NCI-H2081 treated with DMSO at 0.1 percent for 48 hours (cell line): ENCODE measurements at places on chromosomes 12 and 14.
A peak's percentile ranks its signal among the peaks of the same experiment; 100 is the strongest.

DNA sequence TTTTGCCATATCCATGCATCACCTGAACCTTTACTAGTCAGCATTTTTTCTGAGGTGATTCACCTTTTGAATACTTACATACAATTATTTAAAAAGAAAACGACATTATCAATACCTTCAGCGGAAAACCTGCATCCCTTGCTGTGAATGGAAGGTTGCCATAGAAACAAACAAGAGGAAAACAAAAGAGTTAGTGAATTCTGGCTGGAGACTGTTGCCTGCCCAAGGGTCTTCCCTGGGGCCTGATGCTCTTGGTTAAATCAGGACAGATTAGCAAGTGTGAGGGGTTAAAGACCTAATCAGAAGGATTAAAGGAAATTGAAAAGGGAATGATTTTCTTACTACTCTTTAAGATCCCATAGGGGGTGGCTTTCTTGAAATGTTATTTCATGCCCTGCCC lies 96.0 kb upstream of the WSCD2 start:
- DNase-seq: no peak

GRCh38 chr14:105853089-105853906 lies 326.9 kb downstream of the TMEM121 start:
- DNase-seq: no peak

- DNase-seq: no peak
Observed at GRCh38 chr14:49880267-49881064, 12.4 kb upstream of the ARF6 start.

- no peak for DNase-seq
Observed at GRCh38 chr14:31590206-31590605, 29.0 kb downstream of the NUBPL start.

- DNase-seq: no peak
Observed at GRCh38 chr14:56378475-56378877, 201.1 kb upstream of the TMEM260 start.

DNA sequence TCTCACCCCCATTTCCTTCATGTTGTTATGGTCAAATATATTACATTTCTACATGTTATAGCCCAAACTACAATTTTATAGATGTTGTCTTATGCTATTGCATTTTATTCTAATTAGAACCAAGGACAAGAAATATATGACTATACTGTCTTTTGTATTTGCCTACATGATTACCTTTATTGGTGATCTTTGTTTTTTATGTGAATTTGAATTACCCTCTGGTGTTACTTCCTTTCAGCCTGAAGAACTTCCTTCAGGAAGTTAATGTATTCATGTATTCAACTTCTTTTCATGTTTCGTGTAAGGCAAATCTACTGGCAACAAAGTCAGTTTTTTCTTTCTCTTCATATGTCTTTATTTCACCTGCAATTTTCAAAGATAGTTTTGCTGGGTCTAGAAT lies 8.7 kb upstream of the B3GNT4 start:
- DNase-seq: no peak

- DNase-seq: no peak
Observed at GRCh38 chr12:18171571-18171970, 81.6 kb upstream of the RERGL start.

DNA sequence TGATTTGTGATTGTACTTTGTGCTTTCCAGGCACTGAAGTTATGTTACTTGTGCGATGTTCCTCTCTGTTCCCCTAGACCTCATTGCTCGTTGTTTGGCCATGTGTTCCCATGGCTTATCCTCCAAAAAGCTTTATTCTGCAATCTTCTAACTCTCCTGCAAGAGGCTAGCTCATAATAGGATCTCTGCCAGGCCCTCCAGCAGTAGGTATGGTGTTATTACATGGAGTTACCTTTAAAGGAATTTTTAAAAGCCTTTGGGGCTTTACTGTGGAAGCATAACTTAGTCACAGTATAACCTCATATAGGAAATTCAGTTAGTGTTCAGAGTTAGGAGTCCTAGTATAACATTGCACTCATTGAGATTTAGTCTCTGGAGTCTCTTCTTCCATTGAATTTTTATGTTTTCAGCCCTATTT lies 292.3 kb downstream of the RAD51B start:
- DNase-seq: no peak

DNA sequence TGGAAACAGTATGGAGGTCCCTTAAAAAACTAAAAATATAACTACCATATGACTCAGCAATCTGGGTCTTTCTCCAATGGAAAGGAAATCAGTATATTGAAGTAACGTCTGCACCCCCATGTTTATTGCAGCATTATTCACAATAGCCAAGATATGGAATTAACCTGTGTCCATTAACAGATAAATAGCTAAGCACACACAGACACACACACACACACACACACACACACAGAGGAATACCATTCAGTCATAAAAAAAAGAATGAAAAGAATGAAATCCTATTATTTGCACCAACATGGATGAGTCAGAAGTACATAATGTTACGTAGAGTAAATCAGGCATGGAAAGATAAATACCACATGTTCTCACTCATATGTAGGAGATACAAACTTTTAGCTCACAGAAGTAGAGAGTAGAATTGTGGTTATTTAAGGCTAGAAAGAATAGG lies 4.7 kb downstream of the KLRK1 start:
- no peak for DNase-seq

DNA sequence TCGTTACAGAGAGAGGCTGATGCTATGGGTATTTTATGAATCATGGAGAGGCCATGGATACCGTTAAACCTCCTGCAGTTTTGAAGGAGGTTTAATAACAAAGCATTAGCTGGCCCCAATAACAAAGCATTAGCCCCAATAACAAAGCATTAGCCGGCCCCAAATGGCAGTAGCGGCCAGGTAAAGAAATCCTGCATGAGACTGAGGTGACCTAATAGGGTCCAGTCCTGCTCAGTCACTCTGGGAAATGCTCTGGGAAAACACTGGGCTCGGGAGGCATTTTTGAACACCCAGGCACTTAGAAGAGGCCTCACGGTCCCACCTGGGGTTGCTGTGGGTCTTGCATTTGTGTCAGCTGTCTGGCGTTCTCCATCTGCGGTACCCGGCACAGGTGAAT lies 776 bp upstream of the RIN3 start:
- DNase-seq: no peak

DNA sequence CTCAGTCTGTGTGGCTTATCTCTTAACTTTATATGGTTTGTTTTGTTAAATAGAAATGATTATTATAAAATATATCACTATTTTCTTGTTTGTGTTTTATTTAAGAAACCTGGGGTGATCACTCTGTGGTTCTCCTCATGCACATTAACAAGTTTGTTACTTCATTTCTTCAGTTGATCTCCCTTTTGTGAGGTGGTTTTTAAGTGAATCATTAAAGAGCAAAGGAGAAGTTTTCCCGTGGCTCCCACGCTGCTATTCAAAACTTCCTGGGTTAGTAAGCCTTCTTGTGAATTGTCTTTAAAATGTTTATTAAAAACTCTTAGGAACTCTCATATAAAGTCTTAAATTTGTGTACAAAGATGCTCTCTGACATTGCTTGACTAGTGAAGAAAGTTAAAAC lies 11.8 kb downstream of the ADIPOR2 start:
- no peak for DNase-seq

DNA sequence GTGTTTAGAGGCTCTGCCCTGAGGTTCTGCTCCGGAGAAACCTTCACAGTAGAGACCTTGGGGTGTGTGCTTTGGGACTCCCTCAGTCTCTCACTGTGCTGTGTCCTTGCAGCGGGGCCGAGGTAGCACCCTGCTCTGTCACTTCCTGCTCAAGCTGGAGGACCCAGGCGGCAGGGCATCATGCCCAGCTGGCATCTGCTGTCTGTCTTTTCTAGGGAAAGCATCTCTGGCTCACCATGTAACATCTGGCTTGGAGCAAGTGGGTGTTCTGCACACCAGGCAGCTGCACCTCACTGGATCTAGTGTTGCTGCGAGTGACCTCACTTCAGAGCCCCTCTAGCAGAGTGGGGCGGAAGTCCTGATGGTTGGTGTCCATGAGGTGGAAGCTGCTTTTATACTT lies 124.5 kb downstream of the ESRRB start:
- DNase-seq: no peak

DNA sequence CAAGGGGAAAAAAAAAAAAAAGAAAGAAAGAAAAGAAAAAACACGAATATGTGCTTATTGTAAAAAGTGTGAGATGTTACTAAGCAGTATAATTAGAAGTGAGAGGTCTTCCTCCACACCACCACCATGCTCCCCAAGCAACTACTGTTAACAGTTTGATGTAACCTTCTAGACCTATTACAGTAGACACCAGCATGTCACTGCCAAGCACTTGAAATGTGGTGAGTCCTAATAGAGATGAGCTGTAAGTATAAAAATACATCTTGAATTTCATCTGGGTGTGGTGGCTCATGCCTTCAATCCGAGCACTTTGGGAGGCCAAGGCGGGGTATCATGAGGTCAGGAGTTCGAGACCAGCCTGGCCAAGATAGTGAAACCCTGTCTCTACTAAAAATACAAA lies 8.1 kb upstream of the SNRNP35 start:
- DNase-seq: no peak

DNA sequence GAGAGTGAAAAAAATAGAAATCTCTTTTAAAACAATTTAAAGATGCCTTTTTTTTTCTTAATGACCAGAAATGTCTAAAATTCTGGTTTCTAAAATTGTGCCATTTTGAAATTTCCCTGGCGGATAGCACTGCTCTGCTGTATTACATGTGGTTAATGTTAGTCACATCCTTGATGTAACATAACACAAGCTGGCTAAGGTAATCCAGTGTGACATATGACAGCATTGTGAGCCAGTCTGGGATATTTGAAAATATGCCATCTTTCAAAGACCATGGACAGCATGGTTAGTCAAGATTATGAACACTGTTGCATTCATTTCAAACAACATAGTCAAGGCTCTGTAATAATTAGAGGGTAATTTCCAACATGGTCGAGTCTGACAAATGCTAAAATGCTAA lies 133.2 kb downstream of the ALX1 start:
- DNase-seq: no peak

DNA sequence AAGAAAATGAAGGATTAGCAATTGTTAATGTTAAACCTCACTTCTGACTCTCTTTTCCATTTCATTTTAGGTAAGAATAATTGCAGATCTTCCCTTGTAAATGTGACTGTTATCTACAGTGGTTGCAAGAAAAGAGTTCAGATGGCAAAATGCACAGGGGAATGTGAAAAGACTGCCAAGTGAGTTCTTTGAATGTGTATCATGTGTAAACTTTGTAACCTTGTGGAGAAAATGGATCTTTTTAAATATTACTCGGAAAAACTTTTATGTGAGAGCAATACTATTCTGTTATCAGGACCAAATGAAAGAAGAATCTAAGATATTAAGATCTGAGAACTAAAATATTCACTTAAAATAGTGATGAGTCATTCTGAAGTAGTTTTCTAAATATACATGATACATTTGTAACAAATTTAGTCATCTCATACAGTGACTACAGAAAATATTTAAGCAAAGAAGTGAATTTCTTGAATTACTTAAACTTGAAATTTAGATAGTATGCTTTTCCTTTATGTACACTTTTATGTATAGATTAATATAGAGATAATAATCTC lies 122.5 kb upstream of the CNTN1 start:
- no peak for DNase-seq

DNA sequence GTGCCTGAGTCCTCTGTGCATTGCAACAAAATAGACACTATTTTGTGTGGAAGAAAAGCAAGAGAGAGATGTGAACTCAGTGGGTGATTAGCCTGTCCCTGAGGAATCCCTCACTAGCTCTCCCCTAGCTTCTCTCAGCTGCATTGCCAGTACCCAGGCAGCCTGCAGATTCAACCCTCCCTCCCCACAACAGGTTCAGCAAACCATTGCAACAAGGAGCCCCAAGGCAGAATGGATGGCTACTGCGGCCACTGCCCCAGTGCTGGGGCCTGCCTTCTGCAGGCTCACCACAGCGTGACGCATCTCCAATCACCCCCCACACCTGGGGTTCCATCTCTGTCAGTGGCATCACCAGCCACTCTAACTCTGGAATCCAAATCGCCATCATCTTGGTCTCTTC lies 2.3 kb downstream of the CRACR2A start:
- DNase-seq: no peak

DNA sequence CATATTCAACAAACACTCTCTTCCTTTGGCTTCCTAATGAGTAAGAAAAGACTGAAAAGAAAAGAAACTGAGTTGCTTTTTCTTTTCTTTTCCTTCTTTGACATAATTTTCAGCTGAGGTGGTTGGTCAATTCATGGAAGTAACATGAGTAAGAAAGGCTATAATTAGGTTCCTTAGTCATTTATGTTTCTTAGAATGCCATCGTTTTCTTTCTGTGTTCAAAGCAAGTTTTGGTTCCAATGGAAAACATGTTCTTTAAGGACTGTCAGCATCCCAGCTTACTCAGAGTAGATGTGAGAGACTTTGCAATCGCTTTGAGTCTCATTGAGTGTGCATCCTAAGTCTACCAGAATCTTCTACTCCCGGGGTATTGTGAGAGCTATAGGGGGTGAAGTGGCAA lies 882.4 kb downstream of the DIO2 start:
- DNase-seq: no peak

GRCh38 chr14:106276326-106277267 lies 750.2 kb downstream of the TMEM121 start:
- DNase-seq: no peak

GRCh38 chr14:91265404-91265803 lies 20.9 kb upstream of the GPR68 start:
- no peak for DNase-seq

DNA sequence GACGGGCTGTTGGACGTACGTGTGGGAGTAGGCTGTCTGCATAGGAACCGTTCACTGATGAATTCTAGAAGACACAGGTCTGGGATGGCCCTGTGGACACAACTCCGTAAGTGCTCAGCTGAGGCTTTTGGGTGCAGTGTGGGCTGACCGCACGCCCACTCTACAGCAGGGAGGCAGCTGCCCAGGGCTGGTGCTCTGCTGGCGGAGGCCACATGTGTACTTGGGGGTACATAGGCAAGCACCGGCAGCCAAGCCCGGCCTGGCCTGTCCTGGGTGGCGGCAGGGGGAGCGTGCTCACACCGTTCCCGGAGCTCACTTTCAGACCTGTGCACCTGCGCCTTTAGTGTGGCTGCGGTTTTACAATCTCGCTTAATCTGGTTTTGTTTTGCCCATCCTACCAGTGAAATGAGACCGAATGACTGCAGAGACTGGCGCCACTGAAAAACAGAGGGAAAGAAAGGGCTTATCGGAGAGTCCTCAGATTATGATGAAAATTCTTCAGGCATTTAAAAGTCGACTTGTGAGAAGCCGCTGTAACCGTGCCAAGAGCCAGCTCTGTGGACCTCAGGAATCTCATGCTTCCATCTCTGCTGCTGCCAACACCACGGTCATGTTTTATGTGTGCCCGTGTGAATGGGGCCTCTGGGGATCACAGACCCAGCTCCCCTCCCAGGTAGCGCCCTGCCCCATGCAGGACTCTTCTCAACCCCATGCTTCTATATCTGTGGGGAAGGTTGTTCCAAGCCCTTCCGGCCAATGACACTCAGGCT lies 45.8 kb downstream of the SSH1 start:
- no peak for DNase-seq

DNA sequence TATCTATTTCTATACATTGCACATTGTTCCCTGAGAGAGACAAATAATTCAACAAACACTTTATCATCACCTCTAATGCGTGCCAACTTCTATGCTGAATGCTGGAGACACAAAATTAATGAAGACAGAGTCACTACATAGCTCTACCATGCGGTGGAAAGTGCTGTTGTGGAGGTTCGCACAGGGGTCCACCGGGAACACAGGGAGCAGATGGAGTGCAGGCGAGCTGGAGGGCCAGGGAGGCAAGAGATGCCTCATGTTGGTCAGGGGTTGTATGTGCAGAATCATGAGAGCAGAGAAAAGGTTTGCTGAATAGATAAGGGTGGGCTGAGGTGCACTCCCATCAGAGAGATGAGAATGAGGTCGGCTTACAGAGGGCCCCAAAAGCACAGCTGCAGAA lies 25.2 kb downstream of the FAM234B start:
- no peak for DNase-seq

GRCh38 chr14:28635387-28635786 lies 131.2 kb upstream of the FOXG1 start:
- peak; percentile 11 for DNase-seq
